ENCODE measurements at places on chromosomes 16 and 17.

DNA sequence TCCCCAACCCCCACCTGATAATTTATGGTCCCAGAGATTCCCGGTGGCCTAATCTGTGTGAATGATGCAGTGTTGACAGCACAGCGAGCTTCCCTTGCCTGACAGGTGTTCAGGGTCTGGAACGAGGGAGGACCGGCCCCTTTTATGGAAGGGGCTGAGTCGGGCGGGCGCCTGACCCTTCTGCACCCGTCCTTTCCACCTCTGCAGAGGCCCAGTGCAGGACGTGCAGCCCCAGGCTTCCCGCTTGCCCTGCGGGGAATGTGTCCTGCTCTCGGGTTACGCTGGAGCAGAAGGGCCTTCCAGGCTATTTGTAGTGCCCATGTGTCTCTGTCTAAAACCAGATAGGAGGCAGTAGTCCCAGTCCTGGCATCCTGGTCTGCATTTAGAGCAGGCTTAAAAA, 16.2 kb downstream of the SMTNL2 start:
- DNase-seq = no peak

GRCh38 chr16:85004587-85005205, 6.6 kb downstream of the ZDHHC7 start:
- DNase-seq = no peak

GRCh38 chr17:81334391-81334901, 39.3 kb upstream of the SLC38A10 start:
- no peak for DNase-seq

- DNase-seq = no peak
Observed at GRCh38 chr17:27415120-27415795, 41.0 kb upstream of the KSR1 start.

GRCh38 chr16:87789437-87790291, 23.9 kb upstream of the KLHDC4 start:
- DNase-seq = no peak

GRCh38 chr16:53159781-53160436, 105.1 kb downstream of the CHD9 start:
- peak; percentile 45 for DNase-seq

DNA sequence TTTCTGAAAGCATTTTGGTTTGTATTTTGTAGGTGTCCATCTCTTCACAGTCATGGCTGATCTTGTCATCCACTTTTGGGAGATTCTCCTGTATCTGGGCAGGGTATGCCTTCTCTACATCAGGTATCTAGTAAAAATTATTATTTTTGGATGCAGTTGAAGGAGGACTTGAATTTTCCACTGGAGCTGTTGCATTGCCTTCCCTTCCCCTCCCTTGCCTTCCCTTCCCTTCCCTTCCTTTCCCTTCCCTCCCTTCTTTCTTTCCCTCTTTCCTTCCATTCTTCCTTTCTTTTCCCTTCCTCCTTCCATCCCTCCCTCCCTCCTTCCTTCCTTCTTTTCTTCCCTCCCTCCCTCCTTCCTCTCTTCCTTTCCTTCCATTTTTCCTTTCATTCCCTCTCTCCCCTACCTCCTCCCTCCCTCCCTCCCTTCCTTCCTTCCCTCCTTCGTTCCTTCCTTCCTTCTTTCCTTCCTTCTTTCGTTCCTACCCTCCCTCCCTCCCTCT, 33.8 kb upstream of the CPHXL start:
- no peak for DNase-seq

- DNase-seq = no peak
Observed at GRCh38 chr17:12659500-12659899, 6.2 kb upstream of the MYOCD start.

- DNase-seq = no peak
Observed at GRCh38 chr17:39666231-39666600, 1.1 kb downstream of the TCAP start.

GRCh38 chr17:40407460-40407859, 10.2 kb downstream of the TOP2A start:
- no peak for DNase-seq

- peak; percentile 66 for DNase-seq
Observed at GRCh38 chr16:106623-107324, 28.7 kb downstream of the MPG start.

DNA sequence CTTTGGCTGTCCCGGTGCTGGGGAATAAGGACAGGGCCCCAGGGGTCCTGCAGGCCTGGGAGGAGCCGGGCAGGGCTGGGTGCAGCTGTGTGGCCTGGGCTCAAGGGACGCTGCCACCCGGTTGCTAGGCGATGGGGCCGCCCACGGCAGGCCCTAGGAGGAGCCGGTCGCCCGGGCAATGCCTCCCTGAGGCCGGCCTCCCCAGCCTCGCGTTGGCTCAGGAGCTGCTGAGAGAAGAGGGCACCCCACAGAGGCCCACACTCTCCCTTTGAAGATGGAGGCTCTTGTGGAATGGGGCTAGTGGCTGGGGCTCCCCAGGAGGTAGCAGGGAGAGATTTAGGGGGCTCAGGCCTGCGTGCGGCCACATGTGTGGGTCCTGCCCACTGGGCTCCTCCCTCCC, at the start of gene CIBAR2:
CIBAR2 (minus strand) TSS at position 109 of the 400 bp plus-strand sequence. CDS start 120 bp downstream, outside the sequence.
- DNase-seq = no peak

GRCh38 chr17:37483311-37484039, 6.2 kb upstream of the DUSP14 start:
- DNase-seq = no peak

GRCh38 chr17:28519236-28519635, 13.1 kb downstream of the FOXN1 start:
- no peak for DNase-seq

DNA sequence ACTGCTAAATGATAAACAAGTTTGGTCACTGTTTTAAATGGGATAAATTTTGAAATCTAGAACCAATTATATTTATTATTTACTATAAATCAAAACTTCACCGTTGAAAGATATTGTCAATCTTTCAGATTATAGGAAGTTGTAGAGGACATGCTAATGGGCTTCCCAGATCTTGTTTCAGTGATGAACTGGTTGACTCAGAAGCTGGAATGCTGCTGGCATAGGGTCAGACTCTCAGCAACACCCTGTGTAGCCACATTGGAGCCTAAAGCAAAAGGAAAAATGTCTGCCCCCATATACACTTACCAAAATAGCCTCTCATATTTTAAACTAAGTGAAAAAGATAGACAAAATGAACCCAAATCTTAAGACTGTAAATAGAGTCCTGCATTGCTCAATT, 916.9 kb upstream of the SOX9 start:
- DNase-seq = no peak

- no peak for DNase-seq
Observed at GRCh38 chr16:85129876-85130704, 17.8 kb upstream of the CIBAR2 start.

GRCh38 chr16:27253526-27253930, 15.0 kb downstream of the NSMCE1 start:
- no peak for DNase-seq

DNA sequence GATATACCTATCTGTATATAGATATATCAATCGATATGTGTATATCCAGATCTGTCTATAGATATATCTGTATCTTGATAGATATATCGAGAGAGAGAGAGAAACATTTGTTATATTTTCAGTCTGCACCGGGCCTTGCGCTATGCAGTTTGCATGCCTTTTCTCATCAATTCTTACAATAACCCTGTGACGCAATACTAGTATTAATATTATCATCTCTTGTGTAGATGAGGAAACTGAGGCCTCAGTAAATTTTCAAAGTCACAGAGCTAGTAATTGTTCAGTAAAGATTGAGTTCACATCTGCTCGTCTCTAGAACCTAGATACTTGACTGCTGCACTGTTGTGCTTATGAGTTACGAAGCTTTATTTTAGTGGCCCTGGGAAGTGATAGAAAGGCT, 77.6 kb downstream of the NF1 start:
- no peak for DNase-seq

- DNase-seq = no peak
Observed at GRCh38 chr16:68802190-68802589, 41.1 kb upstream of the TANGO6 start.

- peak; percentile 75 for DNase-seq
Observed at GRCh38 chr17:35373534-35373983, at the start of gene SLFN11. Gene SLFN11, minus strand, starts transcription at chr17:35373621. Its CDS starts 9,814 bp downstream, at chr17:35363807.

DNA sequence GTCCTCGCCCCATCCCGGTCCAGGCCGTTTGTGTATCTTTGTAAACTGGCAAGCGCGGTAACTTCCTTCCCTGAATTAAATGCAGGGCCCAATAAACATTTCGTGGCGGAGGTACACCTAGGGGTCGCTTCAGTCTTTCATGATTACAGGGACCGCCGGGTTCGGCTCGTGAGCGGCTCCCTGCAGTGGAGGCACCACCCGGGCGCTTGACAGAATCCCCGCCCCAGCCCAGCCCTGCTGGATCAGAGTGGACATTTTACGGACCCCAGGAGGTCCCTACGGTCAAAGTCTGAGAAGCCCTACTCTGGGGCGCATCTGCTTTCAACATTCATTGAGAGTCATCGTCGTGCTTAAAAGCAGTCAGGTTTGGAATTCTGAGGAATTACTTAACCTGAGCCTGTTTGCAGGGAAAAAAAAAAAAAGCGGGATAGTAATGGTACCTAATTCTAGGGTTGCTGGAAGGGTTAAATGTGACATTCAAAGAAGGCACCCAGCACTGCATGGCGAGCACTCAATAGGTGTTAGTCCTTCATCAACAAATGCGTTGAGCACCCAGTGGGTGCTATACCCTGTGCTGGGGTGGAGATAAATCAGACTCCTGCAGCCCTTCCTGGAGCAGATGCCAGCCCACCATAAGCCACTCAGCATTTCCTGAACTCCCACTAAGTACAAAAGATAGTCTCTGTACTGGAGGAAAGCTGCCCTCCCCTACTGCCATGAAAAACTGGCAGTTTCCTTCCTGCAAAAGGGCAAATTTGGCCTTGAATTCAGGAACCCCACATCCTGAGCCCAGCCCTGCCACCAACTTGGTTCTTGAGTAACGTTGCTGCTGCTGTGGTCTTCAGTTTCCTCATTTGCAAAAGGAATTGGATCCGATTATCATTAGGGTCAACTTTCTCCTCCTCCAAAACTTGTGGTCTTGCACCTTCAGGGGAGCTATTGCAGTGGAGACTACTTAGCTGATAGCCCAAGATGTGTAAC, 658 bp upstream of the DUSP3 start:
- DNase-seq = no peak

- DNase-seq = no peak
Observed at GRCh38 chr16:88192601-88193000, 190.2 kb upstream of the ZNF469 start.

DNA sequence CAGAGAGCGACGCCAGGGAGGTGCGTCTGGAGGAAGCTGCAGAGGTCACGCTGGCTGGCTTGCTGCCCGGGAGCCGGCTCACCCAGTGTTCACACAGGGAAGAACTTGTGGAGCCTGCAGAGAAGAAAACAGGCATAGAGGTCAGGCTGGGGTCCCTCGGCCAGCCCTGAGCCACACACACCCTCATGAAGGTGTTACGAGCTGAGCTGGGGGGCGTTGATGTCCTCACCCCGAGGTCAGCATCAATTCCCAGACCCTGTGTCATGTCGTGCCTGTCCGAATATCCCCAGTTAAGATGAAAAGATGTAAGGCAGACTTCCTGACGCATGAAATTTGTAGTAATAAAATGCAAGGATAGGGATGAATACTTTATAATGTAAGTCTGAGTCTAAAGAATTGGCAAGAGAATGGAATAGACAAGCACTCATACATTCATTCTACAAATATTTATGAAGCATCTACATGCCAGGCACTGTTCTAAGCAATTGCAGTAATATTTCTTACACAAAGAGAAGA, 77.1 kb downstream of the USP31 start:
- no peak for DNase-seq

GRCh38 chr17:30521766-30522165, 44.6 kb downstream of the GOSR1 start:
- DNase-seq = no peak

GRCh38 chr16:13453938-13454553, 465.9 kb upstream of the ERCC4 start:
- DNase-seq = no peak

GRCh38 chr16:78996790-78997189, 603.7 kb downstream of the MAF start:
- no peak for DNase-seq

- no peak for DNase-seq
Observed at GRCh38 chr17:67696853-67697498, 20.8 kb upstream of the NOL11 start.

- no peak for DNase-seq
Observed at GRCh38 chr16:89720551-89720812, 216 bp downstream of the VPS9D1 start.

GRCh38 chr17:34579979-34580684, 750 bp downstream of the TMEM132E start:
- no peak for DNase-seq

DNA sequence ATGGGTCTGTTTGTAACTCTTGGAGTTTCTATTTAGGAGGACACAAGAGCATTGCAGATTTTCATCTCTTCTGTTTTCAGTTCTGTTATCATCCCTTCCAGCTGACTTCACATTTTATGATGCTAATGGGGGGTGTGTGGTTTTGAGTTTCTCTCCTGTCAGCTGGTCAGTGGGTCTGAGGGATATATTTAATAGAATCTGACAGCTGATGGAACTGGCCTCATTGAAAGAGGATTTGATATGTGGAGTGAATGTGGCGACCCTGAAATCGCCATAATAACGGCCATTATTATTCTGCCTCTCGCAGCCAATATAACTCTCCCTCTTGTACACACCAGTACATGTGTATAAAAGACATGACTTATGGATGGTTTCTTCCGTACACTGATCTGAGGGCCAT, 128.1 kb downstream of the SALL1 start:
- DNase-seq = no peak
